Vagina (tissue), 2 donors: ENCODE measurements at places on chromosomes 6 and 20.

DNA sequence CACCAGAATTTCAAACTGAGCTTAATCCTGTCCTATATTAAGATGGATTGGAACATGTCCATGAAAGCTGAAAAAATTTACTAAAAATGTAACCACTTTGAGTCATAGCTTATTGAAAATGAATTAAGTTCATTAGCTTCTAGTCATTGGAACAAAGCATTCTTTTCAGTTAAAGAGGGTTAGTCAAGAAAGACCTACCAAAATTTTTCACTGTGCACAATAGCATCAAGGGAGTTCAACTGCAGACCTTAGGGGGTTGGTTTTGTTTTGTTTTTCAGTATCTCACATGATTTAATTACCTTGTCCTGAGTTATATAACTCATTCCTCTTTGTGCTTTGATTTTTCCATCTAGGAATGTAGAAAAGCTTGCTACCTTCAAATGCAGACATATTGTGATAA, 2.8 kb downstream of the SLC2A12 start:
- DNase-seq: no peak

DNA sequence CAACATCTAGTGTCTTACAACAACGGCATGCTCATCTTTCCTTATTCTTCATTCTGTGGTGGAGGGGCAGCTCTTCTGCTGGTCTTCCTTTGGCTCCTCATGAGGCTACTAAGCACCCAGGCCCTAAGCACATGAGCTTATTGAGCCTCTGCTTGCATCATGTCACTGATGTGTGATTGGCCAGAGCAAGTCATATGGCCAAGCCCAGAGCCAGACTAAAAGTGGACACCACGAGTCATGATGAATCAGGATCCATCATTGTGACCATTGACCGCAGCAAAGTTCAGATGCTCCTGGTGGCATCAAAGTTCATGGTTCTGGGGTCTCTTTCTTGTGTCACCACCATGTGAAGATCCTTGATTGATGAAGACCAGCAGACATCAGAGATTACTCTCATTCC, 192.0 kb upstream of the FOXA2 start:
- DNase-seq: no peak

DNA sequence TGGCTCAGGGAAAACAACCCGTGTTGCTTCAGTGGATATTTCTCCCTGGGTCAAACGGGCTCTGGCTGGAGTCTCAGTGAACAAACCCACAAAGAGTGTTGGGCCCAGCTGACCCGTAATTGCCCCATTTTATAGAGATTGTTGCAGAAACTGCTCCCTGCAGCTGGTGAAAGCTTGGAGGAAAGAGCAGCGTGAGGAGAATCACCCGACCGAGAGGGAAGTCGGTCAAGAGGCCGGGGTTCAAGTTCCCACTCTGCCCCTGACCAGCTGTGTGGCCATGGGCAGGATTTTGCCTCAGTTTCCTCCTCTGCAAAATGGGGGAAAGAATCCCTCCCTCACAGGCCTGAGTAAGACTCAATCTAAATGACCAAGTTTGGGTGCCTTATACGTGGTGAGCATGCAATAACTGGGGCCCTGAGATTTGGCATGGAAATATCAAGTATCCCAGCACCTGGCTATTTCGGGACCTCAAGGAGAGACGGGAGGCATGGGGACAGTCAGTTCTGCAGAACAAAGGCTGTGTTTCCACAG, 1.7 kb upstream of the TGM2 start:
- DNase-seq: no peak

DNA sequence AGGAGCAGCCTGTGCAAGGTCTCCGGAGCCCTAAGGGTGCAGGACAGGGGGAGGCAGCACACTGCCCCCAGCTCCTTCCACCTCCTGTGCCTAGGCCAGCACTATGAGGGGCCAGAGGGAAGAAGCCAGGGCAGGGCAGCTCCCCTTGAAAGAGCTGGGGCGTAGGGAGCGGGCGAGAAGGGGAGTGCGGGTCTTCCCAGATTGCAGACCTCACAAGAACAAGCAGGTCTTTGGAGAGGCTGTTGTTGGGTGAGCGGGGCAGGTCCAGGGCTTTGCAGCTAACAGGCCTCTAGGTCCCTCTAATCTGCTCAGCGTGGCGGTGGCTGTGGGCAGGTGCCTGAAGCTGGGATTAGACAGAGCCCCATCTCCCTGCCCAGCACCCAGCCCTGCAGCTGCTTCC, 22.4 kb upstream of the CST1 start:
- peak; percentile 75 for DNase-seq

DNA sequence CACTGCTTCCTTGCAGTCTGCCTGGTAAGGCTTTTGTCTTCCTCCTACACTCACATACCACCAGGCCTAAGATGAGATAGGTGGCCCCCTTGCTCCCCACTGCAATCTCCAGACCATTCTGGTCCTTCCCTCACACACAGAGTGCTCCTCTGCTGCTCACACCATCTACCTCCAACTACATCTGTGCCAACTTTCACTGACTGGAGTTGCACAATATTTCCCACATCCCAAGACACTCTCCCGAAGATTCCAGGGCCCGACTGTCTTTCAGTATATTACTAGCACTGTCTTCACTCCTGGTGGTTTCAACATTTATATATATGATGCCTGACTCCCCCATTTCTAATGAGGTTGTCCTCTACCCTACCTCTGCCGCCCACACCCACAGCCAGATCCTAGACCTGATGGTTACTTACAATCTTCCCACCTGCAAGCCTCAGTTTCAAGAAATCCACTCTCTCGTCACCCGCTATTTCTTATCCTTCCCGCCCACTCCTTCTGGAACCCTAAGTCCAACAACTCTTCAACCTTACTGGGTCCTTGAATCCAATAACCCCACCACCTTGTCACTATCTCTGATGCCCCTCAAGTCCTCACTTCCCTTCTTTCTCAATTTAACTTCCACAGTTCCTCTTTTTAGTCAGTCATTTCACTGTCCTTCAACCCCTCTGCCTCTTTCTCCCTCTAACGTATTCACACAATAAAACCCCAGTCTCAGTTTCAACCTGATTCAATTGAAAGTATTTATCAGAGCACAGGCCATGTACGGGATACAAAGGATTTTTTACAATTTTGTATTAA, 21.6 kb downstream of the RALGAPA2 start:
- no peak for DNase-seq

GRCh38 chr6:44542401-44543116, 155.1 kb downstream of the CDC5L start:
- no peak for DNase-seq

GRCh38 chr6:119193707-119194106, 115.2 kb upstream of the FAM184A start:
- DNase-seq: no peak

GRCh38 chr20:62891111-62891510, 29.5 kb upstream of the TCFL5 start:
- no peak for DNase-seq

GRCh38 chr6:33451606-33452005, 2.8 kb upstream of the ZBTB9 start:
- DNase-seq: no peak

- DNase-seq: no peak
Measured at GRCh38 chr6:108030211-108030610, 44.3 kb downstream of the OSTM1 start.

DNA sequence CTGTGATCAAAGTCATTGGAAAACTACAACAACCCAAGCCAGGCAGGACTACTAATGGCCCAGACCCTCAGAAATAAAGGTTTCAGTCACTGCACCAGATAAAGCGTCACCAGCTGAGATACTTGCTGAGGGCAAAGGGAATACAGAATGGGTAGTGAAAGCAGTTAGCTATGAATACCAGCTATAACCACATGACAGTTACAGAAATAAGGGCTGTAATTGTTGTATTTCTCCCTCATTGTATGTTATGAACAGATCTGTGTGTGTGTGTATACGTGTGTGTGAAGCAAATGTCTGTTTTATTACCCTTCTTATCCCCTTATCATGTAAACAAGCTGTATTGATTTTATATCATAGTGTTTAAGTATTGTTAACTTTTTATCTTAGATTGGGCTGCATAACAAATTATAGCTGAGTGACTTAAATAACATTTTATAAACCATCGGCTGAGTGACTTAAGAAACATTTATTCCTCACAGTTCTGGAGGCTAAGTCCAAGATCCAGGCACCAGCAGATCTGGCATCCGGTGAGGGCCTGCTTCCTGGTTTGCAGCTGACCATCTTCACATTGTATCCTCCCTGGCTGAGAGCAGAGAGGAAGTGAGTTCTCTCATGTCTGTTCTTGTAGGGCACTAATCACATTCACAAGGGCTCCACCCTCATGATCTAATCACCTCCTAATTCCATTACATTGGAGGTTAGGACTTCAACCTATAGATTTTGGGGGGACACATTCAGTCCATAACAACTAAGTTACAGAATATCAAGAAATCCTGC, 46.0 kb upstream of the VSX1 start:
- DNase-seq: no peak

DNA sequence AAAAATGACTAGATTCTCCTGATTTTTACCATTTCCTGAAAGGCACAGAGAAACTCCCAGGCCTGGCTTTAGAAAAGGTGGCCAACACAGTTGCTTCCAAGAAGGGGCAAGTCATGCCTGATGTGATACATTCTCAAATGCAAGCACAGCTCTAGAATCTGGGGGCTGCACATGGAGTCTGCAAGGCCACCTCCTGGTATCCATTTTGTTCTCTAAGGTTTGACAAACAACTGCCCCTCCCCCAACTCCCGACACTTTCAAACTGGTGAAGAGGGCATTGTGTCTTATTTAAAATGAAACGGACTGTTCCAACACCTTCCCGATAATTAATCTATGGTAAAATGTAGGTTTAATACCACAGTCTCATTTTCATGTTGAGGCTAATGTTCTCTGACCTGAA, 220.2 kb upstream of the CEP162 start:
- no peak for DNase-seq
